Activated effector memory CD4-positive, alpha-beta T cell treated with Interleukin-2 at 50 U/mL for 16 hours (primary cell): ENCODE measurements at places on chromosomes 6 and 20.
A peak's percentile ranks its signal among the peaks of the same experiment; 100 is the strongest.

DNA sequence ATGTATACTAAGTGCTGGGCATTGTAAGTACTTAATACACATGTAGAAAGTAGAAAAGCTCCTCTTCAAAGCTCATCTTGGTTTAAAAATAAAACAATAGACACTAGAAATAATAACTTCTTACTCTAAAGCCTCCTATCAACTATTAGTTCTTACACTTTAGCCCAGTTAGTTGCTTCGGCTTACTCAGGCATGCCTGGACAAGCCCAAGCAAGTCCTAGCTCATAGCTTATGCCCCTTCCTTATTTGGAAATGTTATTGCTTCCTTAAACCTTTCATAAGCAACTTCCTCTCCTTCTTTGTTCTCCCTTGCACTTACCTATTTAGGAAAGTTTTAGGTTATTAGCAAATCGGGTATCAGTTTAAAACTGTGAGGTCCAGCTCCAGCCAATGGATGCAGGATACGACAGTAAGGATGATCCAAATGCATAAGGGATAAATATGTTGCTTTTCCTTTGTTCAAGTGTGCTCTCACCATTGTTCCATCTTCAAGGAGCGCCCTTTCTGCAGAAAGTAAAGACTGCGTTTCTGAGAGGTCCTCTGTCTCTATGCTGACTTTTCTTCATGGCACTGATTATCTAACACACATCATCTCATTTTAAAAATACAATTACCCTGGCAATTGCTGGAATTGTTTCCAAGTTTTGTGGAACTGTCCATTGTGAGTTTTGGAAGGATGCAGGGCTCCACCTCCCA is 12.3 kb downstream of the TMEM30A start:
- DNase-seq: no peak

- DNase-seq: no peak
Observed at GRCh38 chr6:170117111-170117972, 173.5 kb downstream of the DLL1 start.

DNA sequence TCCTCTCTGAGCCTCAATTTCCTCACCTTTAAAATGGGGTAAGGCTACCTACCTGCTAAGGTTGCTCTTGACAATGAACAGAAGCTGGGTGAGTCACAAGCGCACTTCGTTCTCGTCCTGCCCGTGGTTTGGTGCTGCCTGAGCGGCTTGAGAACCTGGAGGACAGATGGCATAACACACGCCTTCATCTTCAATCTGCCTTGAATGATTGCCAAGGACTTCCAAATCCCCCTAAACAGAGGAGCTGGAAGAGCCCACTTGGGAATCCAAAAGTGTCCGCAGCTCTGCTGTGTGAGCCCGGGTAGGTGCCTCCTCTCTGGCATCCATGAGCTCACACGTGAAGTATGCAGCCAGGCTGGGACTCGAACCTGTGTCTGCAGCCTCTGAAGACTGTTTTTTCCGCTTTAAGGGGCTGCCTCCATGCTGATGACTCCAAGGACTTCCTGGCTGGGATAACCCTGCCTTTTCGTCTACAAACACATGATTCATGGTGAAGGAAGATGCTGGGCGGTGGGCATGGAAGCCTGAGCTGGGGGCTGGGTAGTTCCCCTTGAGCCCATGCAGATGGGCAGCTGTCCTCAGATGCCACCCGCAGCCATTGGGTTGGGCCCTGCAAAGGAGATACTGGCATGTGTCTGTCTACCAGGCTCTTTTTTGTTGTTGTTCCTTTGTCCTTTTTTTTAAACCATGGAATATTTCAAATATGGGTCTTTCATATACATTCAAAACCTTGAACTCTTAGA is 25.3 kb upstream of the CSNK2A1 start:
- no peak for DNase-seq

- peak; percentile 6 for DNase-seq
Observed at GRCh38 chr6:40477246-40478126, 109.7 kb downstream of the LRFN2 start.

GRCh38 chr6:10554826-10555225 is 33.7 kb downstream of the GCNT2 start:
- DNase-seq: no peak

- DNase-seq: no peak
Observed at GRCh38 chr6:28349344-28349891, 329 bp upstream of the ZKSCAN3 start.
